EH (cell line): ENCODE measurements at places on chromosomes 5 and 9.

DNA sequence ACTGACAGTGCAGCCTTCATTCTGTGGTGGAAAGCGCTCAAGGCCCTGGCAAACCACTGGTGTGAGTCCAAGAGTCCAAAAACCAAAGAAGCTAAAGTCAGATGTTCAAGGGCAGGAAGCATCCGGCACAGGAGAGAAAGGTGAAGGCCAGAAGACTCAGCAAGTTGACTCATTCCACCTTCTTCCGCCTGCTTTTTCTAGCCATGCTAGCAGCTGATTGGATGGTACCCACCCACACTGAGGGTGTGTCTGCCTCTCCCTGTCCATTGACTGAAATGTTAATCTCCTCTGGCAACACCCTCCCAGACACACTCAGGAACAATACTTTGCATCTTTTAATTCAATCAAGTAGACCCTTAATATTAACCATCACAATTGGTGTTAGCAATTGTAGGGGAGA lies 296.1 kb downstream of the NDUFS4 start:
- DNase-seq = no peak

GRCh38 chr9:84481636-84482218 lies 141.2 kb upstream of the SLC28A3 start:
- no peak for DNase-seq

- no peak for DNase-seq
Measured at GRCh38 chr9:77876590-77876989, 155.0 kb downstream of the GNAQ start.

- DNase-seq = no peak
Measured at GRCh38 chr5:1764606-1764960, 35.1 kb downstream of the MRPL36 start.

- DNase-seq = no peak
Measured at GRCh38 chr5:2263763-2264162, 381.0 kb upstream of the IRX4 start.

- DNase-seq = peak; percentile 9
Measured at GRCh38 chr5:88952344-88952743, 69.4 kb upstream of the MEF2C start.

DNA sequence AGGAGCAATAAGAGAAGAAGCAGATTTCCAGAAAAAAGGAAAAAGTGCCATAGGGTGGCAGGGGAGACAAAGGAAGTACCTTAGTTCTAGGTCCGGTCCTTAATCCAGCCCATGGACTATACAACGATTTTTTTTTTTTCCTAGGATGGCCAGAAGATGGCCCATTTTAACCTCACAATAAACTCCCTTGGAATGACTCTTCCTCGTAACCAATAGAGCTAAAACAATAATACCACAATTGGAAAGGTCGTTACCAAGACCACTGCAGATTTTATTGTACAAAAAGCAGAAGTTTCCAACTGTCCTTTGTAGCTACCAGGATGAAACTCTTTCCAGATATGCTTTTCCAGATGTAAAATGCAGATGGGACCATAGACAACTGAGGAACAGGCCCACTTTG lies 34.4 kb upstream of the SSBP2 start:
- peak; percentile 13 for DNase-seq

- peak; percentile 57 for DNase-seq
Measured at GRCh38 chr5:142600092-142600491, 85.8 kb downstream of the FGF1 start.

GRCh38 chr5:113302120-113302519 lies 132.7 kb downstream of the TSSK1B start:
- no peak for DNase-seq
